Activated CD4-positive, alpha-beta memory T cell treated with anti-CD3 and anti-CD28 coated beads for 36 hours (primary cell): ENCODE measurements at places on chromosomes 3 and 15. TPM values are rescaled to one million over a fixed set of nuclear protein-coding genes. Genes with fewer than 3 reads are reported as not detected.

DNA sequence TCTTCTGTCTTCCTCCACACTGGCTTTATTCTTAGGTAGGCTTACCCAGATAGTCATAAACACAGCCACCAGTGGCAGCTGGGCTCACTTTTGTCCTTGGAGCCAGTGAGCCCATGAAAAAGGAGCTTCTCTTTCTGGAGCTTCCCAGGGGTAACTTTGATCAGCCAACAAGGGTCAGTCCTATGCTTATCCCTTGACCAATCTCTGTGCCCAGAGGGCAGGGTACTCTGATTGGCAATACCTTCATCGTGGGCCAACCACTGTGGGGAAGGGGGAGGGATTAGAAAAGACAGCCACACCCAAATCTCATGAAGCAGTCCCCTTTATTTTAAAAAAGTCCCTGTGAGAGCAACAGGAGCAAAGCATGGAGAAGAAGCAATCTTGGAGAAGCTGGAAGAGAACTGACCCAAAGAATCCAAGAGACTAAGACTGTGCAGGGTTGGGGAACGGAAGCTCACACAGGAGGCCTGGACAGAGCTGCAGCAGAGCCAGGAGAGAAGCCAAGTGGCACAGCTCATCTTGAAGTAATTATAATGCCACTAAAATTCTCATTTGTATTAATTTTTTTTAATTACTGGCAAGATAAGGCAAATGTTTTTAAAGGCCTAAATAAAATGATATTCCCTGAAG lies 70.4 kb downstream of the SSUH2 start:
- H3K4me1 ChIP-seq: peaks cover 18% of the 10 kb centered on the region
- no peak overlapping the region for H3K27ac ChIP-seq
- H3K4me3 ChIP-seq: no peak overlapping the region
- no peak for DNase-seq
- H3K36me3 ChIP-seq: no peaks in the 10 kb centered on the region
- H3K27me3 ChIP-seq: no peaks in the 10 kb centered on the region

DNA sequence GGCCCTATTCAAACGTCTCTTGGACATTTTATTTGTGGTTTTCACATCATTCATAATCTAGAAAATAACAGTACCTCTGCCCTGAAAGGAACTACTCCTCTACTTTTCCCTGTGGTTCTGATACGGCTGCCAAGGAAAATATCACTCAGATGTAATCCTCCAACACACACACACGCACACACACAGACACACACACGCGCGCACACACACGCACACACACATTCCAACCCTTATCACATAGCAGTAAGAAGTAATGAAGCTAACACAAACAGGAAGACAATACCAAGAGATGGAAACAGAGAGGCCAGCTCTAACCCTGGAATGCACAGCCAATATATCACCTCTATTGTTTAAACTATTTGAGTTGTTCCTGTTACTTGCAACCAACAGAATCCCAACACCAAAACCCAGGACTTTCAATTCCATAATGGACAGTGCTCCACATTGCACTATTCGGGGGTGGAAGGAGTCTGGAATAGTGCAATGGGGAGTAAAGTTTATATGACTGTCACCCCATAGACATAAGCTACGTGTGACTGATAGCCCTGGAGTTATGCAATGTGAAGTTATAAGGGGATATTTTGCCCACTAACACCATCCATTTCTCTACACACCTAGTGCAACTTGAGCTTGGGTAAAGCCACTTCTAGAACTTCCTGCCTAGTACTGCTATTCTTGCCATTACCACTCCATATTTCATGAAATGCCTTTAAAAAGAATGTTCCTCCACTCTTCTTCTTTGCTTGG lies 71.3 kb upstream of the FNDC3B start:
- no peaks in the 10 kb centered on the region for H3K4me1 ChIP-seq
- no peaks in the 10 kb centered on the region for H3K27me3 ChIP-seq
- DNase-seq: no peak
- no peaks in the 10 kb centered on the region for H3K36me3 ChIP-seq
- no peak overlapping the region for H3K4me3 ChIP-seq
- no peak overlapping the region for H3K27ac ChIP-seq

DNA sequence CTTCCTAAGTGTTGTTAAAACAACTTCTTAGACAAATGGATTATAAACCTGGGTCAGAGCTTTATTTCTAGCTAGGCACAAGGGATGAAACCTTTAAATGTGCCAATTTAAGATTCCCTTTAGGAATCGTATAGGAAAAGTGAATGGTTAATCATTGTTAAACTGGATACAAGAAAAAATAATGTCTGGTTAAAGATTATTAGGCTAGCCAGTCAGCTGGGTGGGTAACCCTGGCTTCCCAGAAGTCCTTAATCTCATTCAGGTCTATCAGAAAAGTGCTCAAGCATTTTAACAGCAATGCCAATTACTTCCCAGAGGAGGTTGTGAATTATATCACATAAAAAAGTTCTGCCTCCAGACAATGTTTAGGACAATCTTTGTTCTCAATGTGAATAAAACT lies 37.6 kb downstream of the NANOGP8 start:
- H3K36me3 ChIP-seq: no peaks in the 10 kb centered on the region
- peaks cover 2% of the 10 kb centered on the region for H3K27me3 ChIP-seq
- no peak overlapping the region for H3K27ac ChIP-seq

DNA sequence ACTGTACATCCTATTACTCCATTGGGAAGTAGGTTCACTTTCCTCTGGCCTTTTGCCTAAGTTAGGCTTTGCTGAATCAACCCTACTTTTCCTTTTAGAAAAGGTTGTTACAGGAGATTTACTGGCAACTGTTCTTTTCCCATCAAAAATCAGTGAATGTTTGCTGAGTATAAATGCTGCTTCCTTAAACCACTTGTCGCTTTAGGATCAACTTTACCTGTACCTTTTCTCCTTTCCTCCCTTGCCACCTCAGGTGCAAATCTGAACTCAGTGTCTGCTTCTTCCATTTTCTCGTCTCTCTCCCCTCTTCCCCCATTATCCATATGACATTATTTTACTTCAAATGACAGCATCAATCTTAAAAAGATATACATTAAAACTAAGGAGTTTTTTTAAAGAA lies 69.5 kb upstream of the GOLGA6B start:
- H3K4me1 ChIP-seq: no peaks in the 10 kb centered on the region
- peaks cover 18% of the 10 kb centered on the region for H3K36me3 ChIP-seq
- H3K27ac ChIP-seq: no peak overlapping the region
- no peak overlapping the region for H3K4me3 ChIP-seq
- DNase-seq: no peak

Gene SLC9C1
- not detected for total RNA-seq

Gene FANCD2OS
- total RNA-seq: not detected

DNA sequence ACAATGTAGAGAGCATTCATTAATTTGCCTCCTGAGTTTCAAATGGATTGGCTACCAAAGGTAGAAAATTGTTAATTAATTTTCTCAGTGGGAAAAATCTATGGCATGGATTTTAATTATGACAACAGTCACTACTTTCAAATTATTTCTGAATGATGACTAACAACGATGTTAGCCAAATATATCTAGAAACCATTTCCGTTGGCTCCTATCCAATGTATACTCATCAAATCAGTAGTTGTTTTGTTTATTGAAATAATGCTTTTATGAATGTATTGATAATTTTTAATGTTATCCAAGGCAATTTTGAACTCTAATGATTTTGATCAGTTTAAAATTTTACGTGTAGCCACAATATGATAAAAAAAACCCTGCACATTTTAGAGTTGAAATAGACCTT lies 333.4 kb downstream of the NAALADL2 start:
- no peak overlapping the region for H3K27ac ChIP-seq
- DNase-seq: no peak
- H3K4me1 ChIP-seq: no peaks in the 10 kb centered on the region
- H3K4me3 ChIP-seq: no peak overlapping the region
- H3K36me3 ChIP-seq: no peaks in the 10 kb centered on the region

- no peak overlapping the region for H3K27ac ChIP-seq
- H3K27me3 ChIP-seq: peaks cover 11% of the 10 kb centered on the region
- no peaks in the 10 kb centered on the region for H3K4me1 ChIP-seq
- H3K4me3 ChIP-seq: no peak overlapping the region
These were observed 107.5 kb downstream of the SLC49A4 start for GRCh38 chr3:122902326-122902725.

Gene OCA2
- total RNA-seq: not detected

GRCh38 chr3:48001991-48002390 lies 14.2 kb downstream of the MAP4 start:
- no peak overlapping the region for H3K4me3 ChIP-seq
- H3K4me1 ChIP-seq: peaks cover under 1% of the 10 kb centered on the region
- DNase-seq: no peak
- peaks cover 3% of the 10 kb centered on the region for H3K36me3 ChIP-seq
- no peak overlapping the region for H3K27ac ChIP-seq

- peaks cover 53% of the 10 kb centered on the region for H3K27me3 ChIP-seq
- no peak overlapping the region for H3K4me3 ChIP-seq
- H3K4me1 ChIP-seq: peaks cover 3% of the 10 kb centered on the region
- DNase-seq: no peak
- H3K27ac ChIP-seq: no peak overlapping the region
These were observed 8.2 kb downstream of the ZIC4 start for GRCh38 chr3:147397875-147398812.

- no peak overlapping the region for H3K4me3 ChIP-seq
- H3K27ac ChIP-seq: no peak overlapping the region
- no peaks in the 10 kb centered on the region for H3K4me1 ChIP-seq
- H3K27me3 ChIP-seq: no peaks in the 10 kb centered on the region
- H3K36me3 ChIP-seq: no peaks in the 10 kb centered on the region
- no peak for DNase-seq
These were observed 23.9 kb downstream of the SLC30A4 start for GRCh38 chr15:45498701-45499100.

GRCh38 chr15:40829115-40829514 lies 607 bp upstream of the PPP1R14D start:
- no peaks in the 10 kb centered on the region for H3K27me3 ChIP-seq
- H3K27ac ChIP-seq: no peak overlapping the region
- H3K36me3 ChIP-seq: no peaks in the 10 kb centered on the region
- no peak for DNase-seq
- H3K4me1 ChIP-seq: no peaks in the 10 kb centered on the region

GRCh38 chr3:82088749-82089148 lies 327.3 kb upstream of the GBE1 start:
- no peak overlapping the region for H3K4me3 ChIP-seq
- no peak for DNase-seq
- no peaks in the 10 kb centered on the region for H3K27me3 ChIP-seq
- no peak overlapping the region for H3K27ac ChIP-seq
- H3K4me1 ChIP-seq: no peaks in the 10 kb centered on the region

GRCh38 chr3:3053974-3054373 lies 56.2 kb downstream of the IL5RA start:
- H3K36me3 ChIP-seq: no peaks in the 10 kb centered on the region
- H3K27me3 ChIP-seq: peaks cover 2% of the 10 kb centered on the region
- no peak overlapping the region for H3K4me3 ChIP-seq
- no peak overlapping the region for H3K27ac ChIP-seq
- no peak for DNase-seq
- no peaks in the 10 kb centered on the region for H3K4me1 ChIP-seq

Gene CACNA2D3
- total RNA-seq: not detected

- H3K27me3 ChIP-seq: peaks cover 11% of the 10 kb centered on the region
- no peaks in the 10 kb centered on the region for H3K36me3 ChIP-seq
- H3K27ac ChIP-seq: no peak overlapping the region
- peaks cover 3% of the 10 kb centered on the region for H3K4me1 ChIP-seq
- peak overlapping the region; percentile 13 for H3K4me3 ChIP-seq
- peak; percentile 83 for DNase-seq
These were observed 92.7 kb upstream of the GOLGA6L4 start for GRCh38 chr15:84142888-84143337.

DNA sequence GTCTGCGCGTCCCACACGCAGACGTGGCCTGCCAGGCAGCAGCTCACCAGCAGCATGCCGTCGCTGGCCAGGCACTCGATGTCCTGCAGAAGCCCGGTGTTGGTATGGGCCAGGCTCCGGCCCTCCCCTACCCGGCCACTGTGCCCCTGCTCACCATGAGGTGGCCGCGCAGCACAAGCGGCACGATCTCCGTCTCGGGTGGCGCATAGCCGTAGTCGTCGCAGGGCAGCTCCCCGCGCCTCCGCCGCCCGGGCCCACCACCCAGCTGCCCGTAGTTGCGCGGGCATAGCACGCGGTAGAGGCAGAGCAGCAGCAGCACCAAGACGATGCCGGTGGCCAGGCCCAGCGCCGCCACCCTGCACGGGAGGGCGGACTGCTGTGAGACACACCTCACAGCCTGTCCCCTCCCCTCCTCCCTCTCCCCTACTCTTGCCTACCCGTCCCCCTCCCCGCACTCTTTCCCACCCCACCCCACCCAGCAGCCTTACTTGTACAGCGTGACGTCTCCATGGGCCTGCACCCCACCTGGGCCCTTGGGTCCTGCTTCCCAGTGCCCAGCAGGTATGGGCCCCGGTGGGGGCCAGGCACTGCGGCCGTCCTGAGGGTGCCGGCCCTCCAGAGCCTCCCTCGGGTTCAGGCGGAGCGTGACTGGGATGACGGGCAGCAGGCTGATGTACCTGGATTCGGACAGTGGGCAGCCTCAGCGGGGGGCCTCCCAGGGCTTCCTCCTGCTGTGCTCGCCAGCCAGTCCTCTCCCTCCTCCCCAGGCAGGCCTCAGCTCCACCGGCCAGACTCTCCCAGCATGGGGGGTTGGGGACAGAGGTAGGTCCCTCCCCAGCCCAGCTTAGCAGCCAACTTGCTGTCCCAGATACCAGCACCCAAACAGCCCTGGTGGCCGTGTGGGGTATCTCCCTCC lies 37.6 kb downstream of the PTPN23 start:
- H3K4me1 ChIP-seq: peaks cover 12% of the 10 kb centered on the region
- H3K36me3 ChIP-seq: peaks cover 5% of the 10 kb centered on the region
- H3K27me3 ChIP-seq: no peaks in the 10 kb centered on the region
- DNase-seq: no peak
- no peak overlapping the region for H3K27ac ChIP-seq
- H3K4me3 ChIP-seq: no peak overlapping the region

- peak overlapping the region; percentile 91 for H3K27ac ChIP-seq
- H3K4me1 ChIP-seq: peaks cover 50% of the 10 kb centered on the region
- H3K4me3 ChIP-seq: peak overlapping the region; percentile 21
- peak; percentile 72 for DNase-seq
- H3K36me3 ChIP-seq: no peaks in the 10 kb centered on the region
- no peaks in the 10 kb centered on the region for H3K27me3 ChIP-seq
These were observed 32.2 kb upstream of the BCL6 start for GRCh38 chr3:187777331-187777941.

Gene LSAMP
- not detected for total RNA-seq

DNA sequence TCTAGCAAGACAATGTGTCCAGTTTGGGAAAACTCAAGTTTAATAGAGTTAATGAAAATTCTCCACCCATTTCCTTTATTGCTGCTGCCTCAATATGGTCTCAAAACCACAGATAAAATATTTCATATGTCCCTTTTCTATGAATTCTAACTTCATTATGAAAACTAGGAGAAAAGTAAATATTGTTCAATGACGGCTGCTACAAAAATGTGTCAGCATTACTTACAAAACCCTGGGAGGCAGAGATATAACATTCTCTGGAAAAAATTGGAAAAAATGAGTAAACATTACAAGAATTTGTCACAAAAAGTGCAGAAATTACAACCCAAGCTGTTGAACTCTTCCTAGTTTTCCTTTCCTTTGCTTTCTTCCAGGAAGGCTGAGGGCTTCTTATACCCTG lies 22.2 kb upstream of the FBN1 start:
- no peaks in the 10 kb centered on the region for H3K4me1 ChIP-seq
- no peaks in the 10 kb centered on the region for H3K36me3 ChIP-seq
- H3K4me3 ChIP-seq: no peak overlapping the region
- H3K27ac ChIP-seq: no peak overlapping the region
- no peak for DNase-seq

Gene ZNF662
- total RNA-seq: 0.39 TPM

Gene IQCF5
- total RNA-seq: not detected

- no peak overlapping the region for H3K4me3 ChIP-seq
- no peaks in the 10 kb centered on the region for H3K36me3 ChIP-seq
- H3K27me3 ChIP-seq: peaks cover 16% of the 10 kb centered on the region
These were observed 77.0 kb upstream of the LARS2 start for GRCh38 chr3:45311327-45311726.

GRCh38 chr3:116951610-116952009 lies 242.0 kb downstream of the TUSC7 start:
- H3K36me3 ChIP-seq: no peaks in the 10 kb centered on the region
- H3K27me3 ChIP-seq: no peaks in the 10 kb centered on the region
- no peak overlapping the region for H3K4me3 ChIP-seq
- H3K27ac ChIP-seq: no peak overlapping the region
- DNase-seq: no peak
